ENCODE measurements at places on chromosomes 12 and 14.
A peak's percentile ranks its signal among the peaks of the same experiment; 100 is the strongest.

DNA sequence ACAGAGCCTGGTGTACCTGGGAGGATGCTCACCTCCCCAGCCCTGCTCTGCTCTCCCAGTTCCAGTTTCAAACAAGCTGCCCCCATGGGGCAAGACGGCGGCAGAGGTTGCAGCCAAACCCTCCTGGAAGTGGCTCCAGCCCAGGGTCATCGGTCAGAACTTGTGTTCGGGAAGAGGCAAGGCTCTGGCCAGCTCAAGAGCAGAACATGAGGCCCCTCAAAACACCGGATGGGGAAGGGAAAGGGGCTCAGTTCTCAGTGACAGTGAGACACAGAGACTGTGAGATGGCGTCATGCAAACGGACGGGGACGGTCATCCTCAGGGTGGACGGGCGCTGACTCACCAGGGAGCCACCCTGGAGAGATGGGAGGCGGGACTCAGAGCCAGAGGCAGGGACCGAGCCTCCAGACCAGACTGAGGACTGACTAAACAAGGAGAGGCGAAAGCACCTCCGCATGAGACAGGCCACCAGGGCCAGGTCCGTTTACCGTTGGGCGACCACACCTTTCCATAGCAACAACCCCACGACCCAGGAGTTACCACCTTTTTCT, 63.9 kb upstream of the GALNT9 start:
- peak; percentile 87 for DNase-seq

DNA sequence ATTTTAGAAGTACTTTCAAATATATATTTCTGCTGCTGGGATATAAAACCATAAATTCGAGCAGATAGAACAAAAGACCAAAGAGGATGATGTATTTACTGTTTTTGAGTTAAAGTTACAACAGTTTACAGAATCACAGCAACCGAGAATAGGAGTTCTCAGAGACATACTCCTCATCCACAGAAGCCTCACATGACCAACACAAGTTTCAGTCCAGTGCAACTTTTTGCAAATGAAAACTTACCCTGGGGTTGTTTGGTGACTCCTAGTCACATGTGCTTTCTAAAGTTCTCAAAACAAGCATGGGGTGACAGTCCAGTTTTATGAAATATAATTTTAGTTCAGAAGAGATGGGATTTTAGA, 117.1 kb downstream of the PRKCH start:
- no peak for DNase-seq

- no peak for DNase-seq
Observed at GRCh38 chr12:73383584-73384222, 1111.5 kb downstream of the TRHDE start.

- no peak for DNase-seq
Observed at GRCh38 chr12:96183734-96184370, 10.3 kb upstream of the ELK3 start.

GRCh38 chr14:49972823-49973222, 79.9 kb downstream of the ARF6 start:
- DNase-seq, result peak; percentile 81

- no peak for DNase-seq
Observed at GRCh38 chr12:52274521-52275120, at the start of gene KRT86. Gene KRT86, plus strand, starts transcription at chr12:52274645. Its CDS starts 27,272 bp downstream, at chr12:52301917.

GRCh38 chr12:90896164-90896563, 58.8 kb downstream of the CCER1 start:
- peak; percentile 88 for DNase-seq

DNA sequence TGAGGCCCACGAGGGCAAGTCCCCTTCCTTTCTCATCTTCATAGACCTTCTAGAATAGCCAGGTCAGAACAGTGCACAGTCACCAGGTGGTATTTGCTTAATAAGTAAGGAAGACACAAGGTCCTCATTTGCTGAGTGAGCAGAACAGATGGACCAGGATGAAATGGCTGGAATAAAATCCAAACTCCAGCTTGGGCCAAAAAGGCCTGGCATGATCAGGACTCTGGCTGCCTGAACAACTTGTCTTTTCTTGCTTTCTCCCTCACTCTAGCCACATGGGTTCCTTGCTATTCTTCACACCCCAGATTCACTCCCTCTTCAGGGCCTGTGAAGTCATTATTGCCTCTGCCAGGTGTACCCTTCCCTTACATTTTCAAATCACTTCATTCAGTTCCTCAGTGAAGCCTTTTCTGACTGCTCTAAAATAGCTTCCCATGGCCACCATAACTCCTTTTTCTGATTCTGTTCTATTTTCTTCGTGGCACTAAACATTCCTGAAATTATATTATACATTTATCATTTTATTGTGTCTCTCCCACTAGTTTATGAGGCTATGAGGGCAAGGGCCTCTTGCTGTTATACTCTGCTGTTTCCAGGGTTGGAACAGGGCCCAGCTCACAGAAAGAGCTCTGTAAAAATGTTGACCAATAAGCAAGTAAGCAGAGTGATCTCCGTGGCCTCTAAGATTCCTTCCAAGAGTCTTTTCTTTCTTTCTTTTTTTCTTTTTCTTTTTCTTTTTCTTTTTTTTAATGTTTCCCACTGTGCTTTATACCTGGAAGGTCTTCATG, 150.8 kb downstream of the TTC8 start:
- DNase-seq, result no peak

GRCh38 chr14:71647086-71647784, 285.0 kb upstream of the RGS6 start:
- no peak for DNase-seq

DNA sequence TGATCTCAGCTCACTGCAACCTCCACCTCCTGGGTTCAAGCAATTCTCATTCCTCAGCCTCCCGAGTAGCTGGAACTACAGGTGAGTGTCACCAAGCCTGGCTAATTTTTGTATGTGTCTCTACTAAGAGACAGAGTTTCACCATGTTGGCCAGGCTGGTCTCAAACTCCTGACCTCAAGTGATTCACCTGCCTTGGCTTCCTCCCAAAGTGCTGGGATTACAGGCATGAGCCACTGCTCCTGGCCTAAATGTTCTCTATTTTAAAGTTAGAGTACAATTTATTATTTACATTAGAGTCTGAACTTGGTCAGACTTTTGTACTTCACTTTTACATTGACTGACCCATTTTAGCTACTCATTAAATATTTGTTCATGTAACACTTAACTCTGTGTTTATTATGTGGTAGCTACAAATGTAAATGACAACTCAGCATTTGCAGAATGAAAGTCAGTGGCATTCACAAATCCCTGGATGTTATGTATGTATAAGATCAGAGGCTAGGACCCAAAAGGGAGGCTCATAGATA, 409.6 kb downstream of the APAF1 start:
- no peak for DNase-seq

DNA sequence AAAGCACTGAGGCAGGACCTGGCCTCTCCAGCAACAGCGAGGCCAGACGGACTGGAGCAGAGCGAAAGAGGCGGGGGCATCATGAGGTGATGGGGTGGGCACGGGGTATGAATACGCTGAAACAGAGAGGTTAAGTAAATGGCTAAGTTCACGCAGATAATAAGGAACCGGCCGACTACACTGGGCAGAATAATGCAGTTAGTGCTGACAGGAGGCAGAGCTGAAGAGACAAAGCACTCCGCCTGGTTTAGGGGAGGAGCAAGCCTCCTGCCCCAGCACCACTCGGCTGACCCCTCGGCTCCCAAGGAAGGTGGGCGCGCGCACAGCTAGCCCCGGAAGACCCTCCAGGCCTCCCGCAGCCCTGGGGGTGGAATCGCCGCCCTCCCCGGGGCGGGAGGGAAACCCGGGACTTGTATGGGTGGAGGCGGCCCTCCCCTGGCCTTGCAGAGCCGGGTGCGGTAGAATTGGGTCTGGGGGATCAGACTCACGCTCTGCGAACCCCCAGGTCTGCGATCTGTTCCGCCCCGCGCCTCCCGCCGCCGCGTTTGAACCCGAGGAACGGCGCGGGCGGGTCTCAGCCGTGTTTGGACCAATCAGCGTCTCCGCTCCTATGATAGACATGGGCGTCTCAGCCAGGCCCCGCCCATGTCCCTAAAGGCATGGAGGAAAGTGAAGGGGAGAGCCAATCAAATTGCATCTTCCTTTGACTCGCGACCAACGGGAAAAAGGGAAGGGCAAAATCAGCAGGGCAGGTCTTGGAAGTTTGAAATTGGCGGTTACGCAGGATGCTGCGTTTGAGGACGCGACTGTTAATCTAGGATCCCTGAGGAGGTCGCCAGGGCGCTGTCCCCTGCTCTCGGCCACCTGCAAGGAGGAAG, at the start of gene CIT:
Gene CIT, minus strand, starts transcription at position 560 of the 878 bp plus-strand sequence. CDS start 1,152 bp downstream, outside the sequence.
- peak; percentile 91 for DNase-seq

- no peak for DNase-seq
Observed at GRCh38 chr12:119171291-119171690, 7.4 kb upstream of the HSPB8 start.

DNA sequence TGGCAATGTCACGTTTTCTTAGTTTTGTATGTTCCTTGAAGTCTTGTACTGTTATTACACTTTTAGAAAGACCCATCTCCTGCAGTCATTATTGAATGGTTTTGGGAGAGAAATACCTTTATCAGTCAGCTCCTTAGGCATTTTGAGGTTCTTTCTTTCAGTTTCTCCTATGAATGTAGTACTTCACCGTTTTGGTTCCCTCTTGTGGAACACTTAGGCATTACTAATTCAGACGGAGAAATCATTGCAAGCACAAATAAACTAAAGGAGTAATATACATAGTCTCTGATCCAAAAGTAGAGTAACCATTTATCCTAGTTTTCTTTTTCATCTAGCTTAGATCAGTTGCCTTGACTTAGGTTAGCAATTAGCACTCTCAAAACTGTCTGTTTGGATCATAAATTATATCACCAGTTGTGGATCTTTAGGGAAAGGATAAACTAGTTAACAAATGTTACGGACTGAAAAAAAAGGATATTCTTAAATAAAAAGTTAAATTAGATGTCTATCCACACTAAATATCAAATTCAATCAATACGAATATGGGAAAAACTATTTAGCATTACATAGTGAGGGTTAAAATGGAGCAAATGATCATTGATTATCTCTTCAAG, 1538.3 kb upstream of the SEL1L start:
- DNase-seq, result peak; percentile 2

Measured in A172 (cell line).